Kidney epithelial cell (primary cell): ENCODE measurements at places on chromosomes 16 and 17. TPM values are rescaled to one million over a fixed set of nuclear protein-coding genes. Genes with fewer than 3 reads are reported as not detected.

EFNB3 gene
- total RNA-seq: 4.7 and 5.5 TPM in 2 replicates

AHSP gene
- not detected in 2 replicates for total RNA-seq

GRB7 gene
- total RNA-seq: 20.5 and 21.2 TPM in 2 replicates

IRX5 gene
- total RNA-seq: 1.6 and 2.0 TPM in 2 replicates
